ENCODE measurements at places on chromosomes 6 and 20. TPM values are rescaled to one million over a fixed set of nuclear protein-coding genes. Genes with fewer than 3 reads are reported as not detected.

HLA-DOA gene
- total RNA-seq = 1.1 TPM

DNA sequence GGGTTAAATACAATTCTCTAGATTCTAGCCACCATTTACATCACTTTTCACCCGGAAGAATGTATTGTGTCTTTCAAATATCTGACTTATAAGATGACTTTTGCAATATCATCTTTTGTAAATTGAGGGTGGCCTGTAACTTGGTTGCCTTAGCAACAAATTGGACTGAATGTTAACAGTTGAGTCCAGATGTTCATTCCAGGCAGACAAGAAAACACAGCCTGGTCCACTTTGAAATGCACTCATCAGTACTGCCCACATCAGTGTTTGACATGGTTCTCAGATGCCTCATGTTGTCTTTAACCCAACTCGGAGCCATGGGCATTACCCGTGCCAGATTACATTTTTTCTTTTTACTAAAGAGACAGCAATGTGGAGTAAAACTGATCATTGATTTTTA is 781.6 kb upstream of the CHD6 start:
- no peak for ATAC-seq

- ATAC-seq = no peak
Measured at GRCh38 chr6:115594891-115595290, 465.8 kb downstream of the FRK start.

HRH3 gene
- total RNA-seq = not detected

DNAH8 gene
- not detected for total RNA-seq

DEF6 gene
- total RNA-seq = 4.6 TPM

GRCh38 chr6:150878347-150879213 is 13.1 kb downstream of the MTHFD1L start:
- no peak for ATAC-seq

DNA sequence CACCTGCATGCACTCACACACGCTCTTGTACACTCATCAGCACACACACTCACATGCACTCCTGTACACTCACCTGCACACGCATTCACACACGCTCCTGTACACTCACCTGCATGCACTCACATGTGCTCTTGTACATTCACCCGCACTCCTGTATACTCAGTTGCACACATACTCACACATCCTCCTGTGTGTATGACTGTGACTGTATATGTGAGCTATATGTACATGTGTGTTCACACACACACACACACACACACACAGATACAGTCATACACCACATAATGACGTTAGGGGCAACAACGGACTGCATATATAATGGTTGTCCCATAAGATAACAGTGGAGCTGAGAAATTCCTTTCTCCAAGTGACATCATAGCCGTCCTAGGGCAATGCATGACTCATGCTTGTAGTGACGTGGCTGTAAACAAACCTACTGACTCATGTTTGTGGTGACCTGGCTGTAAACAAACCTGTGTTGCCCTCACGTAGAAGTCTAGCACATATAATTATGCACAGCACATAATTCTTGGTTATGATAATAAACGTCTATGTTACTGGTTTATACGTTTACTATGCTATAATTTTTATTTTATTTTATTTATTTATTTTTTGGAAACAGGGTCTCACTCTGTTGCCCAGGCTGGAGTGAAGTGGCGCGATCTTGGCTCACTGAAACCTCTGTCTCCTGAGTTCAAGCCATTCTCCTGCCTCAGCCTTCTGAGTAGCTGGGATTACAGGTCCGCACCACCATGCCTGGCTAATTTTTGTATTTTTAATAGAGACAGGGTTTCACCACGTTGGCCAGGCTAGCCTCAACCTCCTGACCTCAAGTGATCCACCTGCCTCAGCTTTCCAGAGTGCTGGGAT is 22.8 kb upstream of the TAF4 start:
- ATAC-seq = no peak

GRCh38 chr6:77778527-77778926 is 125.7 kb downstream of the MEI4 start:
- no peak for ATAC-seq

DNA sequence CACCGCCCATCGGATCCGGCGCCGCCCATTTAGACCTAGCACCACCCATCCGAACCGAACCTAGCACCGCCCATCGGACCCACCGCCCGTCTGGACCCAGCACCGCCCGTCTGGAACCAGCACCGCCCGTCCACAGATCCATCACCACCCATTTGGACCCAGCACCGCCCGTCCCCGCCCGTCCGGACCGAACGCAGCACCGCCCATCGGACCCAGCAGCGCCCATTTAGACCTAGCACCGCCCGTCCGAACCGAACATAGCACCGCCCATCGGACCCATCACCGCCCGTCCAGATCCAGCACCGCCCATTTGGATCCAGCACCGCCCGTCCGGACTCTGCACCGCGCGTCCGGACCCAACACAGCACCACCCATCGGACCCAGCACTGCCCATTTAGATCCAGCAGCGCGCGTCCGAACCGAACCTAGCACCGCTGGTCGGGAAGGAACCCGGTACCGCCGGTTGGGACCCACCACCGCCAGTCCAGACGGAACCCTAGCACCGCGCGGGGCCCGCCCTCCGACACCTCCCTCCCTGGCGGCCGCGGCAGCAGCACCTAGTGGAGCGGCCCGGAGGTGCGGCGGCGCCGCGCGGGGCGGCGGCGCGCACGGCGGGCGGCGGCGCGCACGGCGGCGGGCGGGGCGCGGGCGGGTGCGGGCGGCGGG is 348 bp upstream of the AFDN start:
- ATAC-seq = peak; percentile 90

DNA sequence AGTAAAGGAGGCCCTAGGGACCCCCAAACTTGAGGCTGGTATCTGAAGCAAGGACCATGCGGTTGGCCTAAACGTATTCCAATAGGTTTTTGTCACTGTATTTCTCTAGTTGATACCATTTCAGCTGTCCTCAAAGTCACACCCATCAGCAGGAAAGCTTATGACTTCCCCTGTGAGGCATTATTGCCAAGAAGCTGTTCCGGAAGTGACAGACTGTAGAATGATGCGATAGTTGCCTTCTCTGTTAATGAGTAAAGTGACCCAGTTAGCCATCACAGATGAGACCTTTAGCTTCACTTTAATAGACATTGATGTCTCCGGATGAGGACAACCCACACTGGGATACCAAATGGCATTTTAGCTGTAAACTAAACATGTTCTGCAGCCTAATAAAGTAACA is 147.9 kb downstream of the RNGTT start:
- ATAC-seq = no peak

DNA sequence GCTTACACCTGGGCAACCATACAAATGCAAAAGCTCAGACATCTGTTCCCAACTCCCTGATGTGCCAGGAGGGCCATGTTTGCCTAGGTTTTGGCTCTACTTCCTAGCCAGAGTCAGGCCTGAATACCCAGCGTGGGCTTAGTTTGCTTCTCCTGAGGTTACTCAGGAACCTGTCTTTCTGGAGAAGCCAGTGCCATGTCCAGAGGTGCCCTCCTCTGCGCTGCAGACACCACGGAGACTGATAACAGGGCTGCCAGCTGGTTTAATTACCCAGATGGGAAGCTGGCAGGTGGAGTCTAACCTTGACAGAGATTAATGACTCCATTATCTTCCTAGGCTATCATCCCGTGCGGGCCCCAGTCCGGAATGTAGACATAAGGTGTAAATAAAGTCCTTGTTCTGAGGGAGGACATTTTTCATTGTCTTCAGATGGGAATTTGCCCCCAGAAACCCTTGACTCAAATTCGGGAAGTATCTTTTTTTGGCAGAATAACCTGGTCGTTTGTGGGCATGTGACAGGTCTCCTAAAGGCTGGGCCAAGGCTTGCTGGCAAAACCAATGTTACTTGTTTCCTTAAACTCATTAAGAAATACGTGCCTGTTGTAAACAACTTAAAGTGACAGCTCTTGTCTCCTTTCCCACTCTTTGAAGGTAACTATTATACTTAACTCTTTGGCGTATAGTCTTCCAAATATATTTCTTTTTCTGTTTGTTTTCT is 29.2 kb upstream of the ZNFX1 start:
- ATAC-seq = no peak

- ATAC-seq = no peak
Measured at GRCh38 chr6:43582911-43583310, 6.9 kb downstream of the POLH start.

GRCh38 chr6:53279293-53279692 is 69.5 kb downstream of the ELOVL5 start:
- no peak for ATAC-seq

All from gastroesophageal sphincter (tissue), 4 donors.